ENCODE measurements at places on chromosomes 6 and 20. TPM values are rescaled to one million over a fixed set of nuclear protein-coding genes. Genes with fewer than 3 reads are reported as not detected.

GRM1 gene
- not detected for total RNA-seq

BIRC7 gene
- total RNA-seq: not detected

CRISP2 gene
- total RNA-seq: not detected

ZSCAN31 gene
- 0.83 TPM for total RNA-seq

DDX43 gene
- total RNA-seq: 0.25 TPM

CYP24A1 gene
- not detected for total RNA-seq

ABHD16B gene
- total RNA-seq: not detected

ARMH2 gene
- not detected for total RNA-seq

TNNC2 gene
- total RNA-seq: not detected

C6orf15 gene
- not detected for total RNA-seq

GZF1 gene
- 10.3 TPM for total RNA-seq

RSPO4 gene
- total RNA-seq: not detected

CST4 gene
- total RNA-seq: not detected

NKAIN2 gene
- not detected for total RNA-seq

CNBD2 gene
- total RNA-seq: 4.1 TPM

DCDC2 gene
- not detected for total RNA-seq

RFX6 gene
- total RNA-seq: not detected

FAM8A1 gene
- 2.6 TPM for total RNA-seq

TENT5A gene
- total RNA-seq: 1.3 TPM

TRIM10 gene
- total RNA-seq: not detected

KIAA1755 gene
- total RNA-seq: not detected

DUSP15 gene
- not detected for total RNA-seq

BTN2A1 gene
- 15.9 TPM for total RNA-seq

ATRN gene
- total RNA-seq: 12.5 TPM

TTK gene
- 7.6 TPM for total RNA-seq

RSPO3 gene
- total RNA-seq: not detected

PCK1 gene
- total RNA-seq: 0.21 TPM

MDFI gene
- 0.49 TPM for total RNA-seq
